Activated CD8-positive, alpha-beta memory T cell treated with anti-CD3 and anti-CD28 coated beads for 36 hours (primary cell): ENCODE measurements at places on chromosomes 11 and 22. TPM values are rescaled to one million over a fixed set of nuclear protein-coding genes. Genes with fewer than 3 reads are reported as not detected.

The FAM180B gene
- 0.15 TPM for total RNA-seq

The MMP13 gene
- total RNA-seq: not detected

The MEI1 gene
- total RNA-seq: 31.1 TPM

The CARD16 gene
- 5.9 TPM for total RNA-seq

The POU2AF2 gene
- not detected for total RNA-seq

The CRACR2B gene
- total RNA-seq: 2.9 TPM

The RASGRP2 gene
- total RNA-seq: 2.7 TPM

The BEST1 gene
- not detected for total RNA-seq

The NECTIN1 gene
- 4.3 TPM for total RNA-seq

The INS gene
- total RNA-seq: not detected

The UPB1 gene
- total RNA-seq: not detected

The CARD18 gene
- not detected for total RNA-seq

The GP1BB gene
- not detected for total RNA-seq

The OR52N4 gene
- 0.21 TPM for total RNA-seq

The TBCEL gene
- 10.7 TPM for total RNA-seq

The EMSY gene
- 26.8 TPM for total RNA-seq

The OR8D1 gene
- not detected for total RNA-seq

The C11orf52 gene
- total RNA-seq: not detected

The ADAMTS15 gene
- not detected for total RNA-seq

The LRRC74B gene
- not detected for total RNA-seq

The IRAG1 gene
- not detected for total RNA-seq

The OR51I1 gene
- total RNA-seq: not detected

The SLC22A6 gene
- not detected for total RNA-seq

The OR8D4 gene
- not detected for total RNA-seq

The GPR83 gene
- total RNA-seq: 0.13 TPM

The GRM5 gene
- total RNA-seq: not detected

The PDGFD gene
- 0.13 TPM for total RNA-seq

The MYEOV gene
- not detected for total RNA-seq

The ZNRF3 gene
- 1.5 TPM for total RNA-seq

The ARHGAP1 gene
- total RNA-seq: 54.4 TPM

The SLC35F2 gene
- 35.5 TPM for total RNA-seq

The RAPSN gene
- total RNA-seq: 0.27 TPM

The IGLL1 gene
- total RNA-seq: not detected

The HORMAD2 gene
- total RNA-seq: not detected

The FXYD2 gene
- 4.4 TPM for total RNA-seq

The OR51B4 gene
- not detected for total RNA-seq

The OR4S2 gene
- total RNA-seq: not detected

The DDIAS gene
- total RNA-seq: 28.5 TPM

The CBLIF gene
- not detected for total RNA-seq

The TXN2 gene
- 117 TPM for total RNA-seq

The CLMP gene
- total RNA-seq: not detected

The UPK3A gene
- not detected for total RNA-seq
